A549 treated with Mapracorat at 1 μM for 4 hours (cell line): ENCODE measurements at places on chromosomes 7 and 10. TPM values are rescaled to one million over a fixed set of nuclear protein-coding genes. Genes with fewer than 3 reads are reported as not detected.

Gene ASB15
- total RNA-seq = not detected in 5 replicates

Gene FRMD4A
- total RNA-seq = 2.5 to 4.2 TPM (median 3.6 TPM) in 5 replicates

Gene ZNF511
- 62.5 to 73.0 TPM (median 70.9 TPM) in 5 replicates for total RNA-seq

Gene SLC13A4
- total RNA-seq = 0.07 to 0.23 TPM in 2 of 5 replicates, not detected in the others

Gene JCAD
- 15.2 to 18.6 TPM (median 17.3 TPM) in 5 replicates for total RNA-seq

Gene BHLHA15
- 0.21 to 0.71 TPM (median 0.43 TPM) in 5 replicates for total RNA-seq

Gene VWC2
- total RNA-seq = not detected in 5 replicates

Gene NUTM2B
- 0.29 to 0.53 TPM (median 0.34 TPM) in 5 replicates for total RNA-seq

Gene HPS6
- 27.3 to 38.1 TPM (median 35.3 TPM) in 5 replicates for total RNA-seq

Gene LSM5
- total RNA-seq = 85.5 to 106 TPM (median 98.2 TPM) in 5 replicates

Gene MKX
- not detected in 5 replicates for total RNA-seq

Gene MYO1G
- total RNA-seq = 0.12 to 0.28 TPM (median 0.16 TPM) in 5 replicates

Gene TBC1D12
- 5.1 to 6.5 TPM (median 5.6 TPM) in 5 replicates for total RNA-seq

Gene HTR5A
- total RNA-seq = not detected in 5 replicates

Gene FAM25C
- total RNA-seq = 1.2 to 1.7 TPM in 2 of 5 replicates, not detected in the others

Gene AGFG2
- total RNA-seq = 26.8 to 45.2 TPM (median 37.4 TPM) in 5 replicates

Gene SLC18A3
- total RNA-seq = not detected in 5 replicates

Gene ELN
- 0.05 to 0.10 TPM (median 0.06 TPM) in 3 of 5 replicates, not detected in the others for total RNA-seq

Gene VWA2
- total RNA-seq = not detected in 5 replicates

Gene TRIM74
- total RNA-seq = 0.21 to 0.90 TPM (median 0.65 TPM) in 5 replicates

Gene GNAT3
- total RNA-seq = not detected in 5 replicates

Gene NUTM2E
- total RNA-seq = 0.08 to 0.33 TPM (median 0.24 TPM) in 5 replicates

Gene ABCB1
- 0.20 to 0.51 TPM in 2 of 5 replicates, not detected in the others for total RNA-seq

Gene UBTD1
- total RNA-seq = 16.2 to 20.6 TPM (median 19.0 TPM) in 5 replicates

Gene NEBL
- total RNA-seq = 6.6 to 10.1 TPM (median 9.1 TPM) in 5 replicates

Gene COL26A1
- total RNA-seq = 0.32 to 0.78 TPM (median 0.51 TPM) in 5 replicates

Gene ADAM22
- 0.11 to 0.61 TPM (median 0.34 TPM) in 5 replicates for total RNA-seq

Gene CALML3
- not detected in 5 replicates for total RNA-seq

Gene VAX1
- total RNA-seq = 0.97 to 1.7 TPM (median 1.5 TPM) in 5 replicates

Gene MAGI2
- 0.32 to 0.65 TPM (median 0.48 TPM) in 5 replicates for total RNA-seq

Gene NPY
- total RNA-seq = not detected in 5 replicates

Gene STX1A
- 69.1 to 86.4 TPM (median 73.5 TPM) in 5 replicates for total RNA-seq

Gene MSS51
- 0.36 to 0.80 TPM (median 0.38 TPM) in 5 replicates for total RNA-seq

Gene INSYN2A
- total RNA-seq = 1.3 to 2.1 TPM (median 1.6 TPM) in 5 replicates
